Stimulated activated CD8-positive, alpha-beta memory T cell treated with anti-CD3 and anti-CD28 coated beads, Interleukin-2, amount 100 ng/mL, for 1 hour (primary cell): ENCODE measurements at places on chromosomes 2 and 18.

- DNase-seq = no peak
These were observed 164.4 kb downstream of the BABAM2 start for GRCh38 chr2:28054916-28055315.

GRCh38 chr2:154699575-154699930 lies 1.1 kb downstream of the KCNJ3 start:
- DNase-seq = no peak

- DNase-seq = no peak
These were observed 83.3 kb upstream of the SCN1A start for GRCh38 chr2:166211079-166211478.

- DNase-seq = no peak
These were observed 121.1 kb upstream of the ACAA2 start for GRCh38 chr18:49934457-49934856.

DNA sequence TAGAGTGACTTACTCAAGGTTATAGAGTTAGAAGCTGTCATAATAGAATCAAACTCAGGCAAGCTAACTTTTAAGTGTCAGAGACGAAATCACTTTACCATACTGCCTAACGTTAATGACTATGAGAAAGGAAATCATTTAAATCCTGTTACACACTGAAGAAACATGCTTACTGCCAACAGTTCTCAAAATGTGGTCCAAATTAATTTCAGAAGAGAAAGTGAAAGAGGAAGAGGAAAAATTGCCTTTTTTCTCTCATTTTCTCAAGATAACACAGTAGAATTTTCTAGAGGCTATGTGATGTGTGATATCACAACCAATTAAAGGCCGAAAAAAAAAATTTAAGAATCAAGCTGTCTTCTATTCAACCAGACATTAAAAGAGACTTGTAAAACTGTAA lies 1362.7 kb upstream of the CHAC2 start:
- DNase-seq = no peak

- no peak for DNase-seq
These were observed 34.0 kb upstream of the SLC66A3 start for GRCh38 chr2:11121099-11121822.

DNA sequence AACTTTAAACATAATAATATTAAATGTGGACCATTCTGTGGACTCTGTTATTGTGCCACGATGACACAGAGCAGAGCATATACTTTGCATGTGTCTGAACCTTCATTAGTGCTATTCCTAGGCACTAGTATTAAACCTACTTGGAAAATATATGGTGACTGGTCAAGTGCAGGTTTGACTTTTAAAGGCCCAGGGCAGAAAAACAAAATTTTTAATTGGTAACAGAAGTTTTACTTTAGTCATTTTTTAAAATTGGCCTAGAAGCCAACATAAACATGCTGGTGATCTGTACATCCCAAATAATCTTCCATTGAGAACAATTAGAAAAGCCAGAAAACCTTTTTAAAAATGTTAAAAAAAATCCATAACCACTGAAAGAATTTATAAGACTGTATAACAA lies 16.6 kb downstream of the LDAH start:
- no peak for DNase-seq

DNA sequence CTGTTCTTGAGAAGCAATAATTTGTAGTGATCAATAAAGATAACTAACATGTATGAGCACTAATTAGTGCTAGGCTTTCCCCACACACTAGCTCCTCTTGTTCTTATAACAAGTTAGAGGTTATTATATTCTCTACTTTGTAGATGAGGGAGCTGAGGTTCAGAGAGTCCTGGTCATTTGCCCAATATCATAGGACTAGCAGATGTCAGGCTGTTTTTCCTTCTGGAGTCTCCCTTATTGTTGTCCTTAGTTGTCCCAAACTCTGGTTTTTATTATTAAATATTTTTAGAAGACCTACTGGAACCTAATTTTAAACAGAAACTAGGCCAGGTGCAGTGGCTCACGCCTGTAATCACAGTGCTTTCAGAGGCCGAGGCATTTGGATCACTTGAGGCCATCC lies 16.5 kb upstream of the TTC39C start:
- DNase-seq = no peak

DNA sequence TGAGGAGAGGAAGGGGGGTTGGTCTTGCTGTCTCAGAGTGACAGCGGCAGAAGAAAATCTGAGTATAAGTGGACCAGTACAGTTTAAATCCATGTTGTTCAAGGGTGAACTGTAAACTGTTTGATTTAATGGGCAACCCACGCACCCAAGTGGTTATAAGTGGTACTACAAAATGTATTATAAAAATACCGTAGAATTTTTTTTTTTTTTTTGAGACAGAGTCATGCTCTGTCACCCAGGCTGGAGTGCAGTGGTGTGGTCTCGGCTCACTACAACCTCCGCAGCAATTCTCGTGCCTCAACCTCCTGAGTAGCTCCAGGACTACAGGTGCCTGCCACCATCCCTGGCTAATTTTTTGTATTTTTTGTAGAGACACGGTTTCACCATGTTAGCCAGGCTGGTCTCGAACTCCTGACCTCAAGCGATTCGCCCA lies 2.1 kb upstream of the CHCHD5 start:
- DNase-seq = no peak

DNA sequence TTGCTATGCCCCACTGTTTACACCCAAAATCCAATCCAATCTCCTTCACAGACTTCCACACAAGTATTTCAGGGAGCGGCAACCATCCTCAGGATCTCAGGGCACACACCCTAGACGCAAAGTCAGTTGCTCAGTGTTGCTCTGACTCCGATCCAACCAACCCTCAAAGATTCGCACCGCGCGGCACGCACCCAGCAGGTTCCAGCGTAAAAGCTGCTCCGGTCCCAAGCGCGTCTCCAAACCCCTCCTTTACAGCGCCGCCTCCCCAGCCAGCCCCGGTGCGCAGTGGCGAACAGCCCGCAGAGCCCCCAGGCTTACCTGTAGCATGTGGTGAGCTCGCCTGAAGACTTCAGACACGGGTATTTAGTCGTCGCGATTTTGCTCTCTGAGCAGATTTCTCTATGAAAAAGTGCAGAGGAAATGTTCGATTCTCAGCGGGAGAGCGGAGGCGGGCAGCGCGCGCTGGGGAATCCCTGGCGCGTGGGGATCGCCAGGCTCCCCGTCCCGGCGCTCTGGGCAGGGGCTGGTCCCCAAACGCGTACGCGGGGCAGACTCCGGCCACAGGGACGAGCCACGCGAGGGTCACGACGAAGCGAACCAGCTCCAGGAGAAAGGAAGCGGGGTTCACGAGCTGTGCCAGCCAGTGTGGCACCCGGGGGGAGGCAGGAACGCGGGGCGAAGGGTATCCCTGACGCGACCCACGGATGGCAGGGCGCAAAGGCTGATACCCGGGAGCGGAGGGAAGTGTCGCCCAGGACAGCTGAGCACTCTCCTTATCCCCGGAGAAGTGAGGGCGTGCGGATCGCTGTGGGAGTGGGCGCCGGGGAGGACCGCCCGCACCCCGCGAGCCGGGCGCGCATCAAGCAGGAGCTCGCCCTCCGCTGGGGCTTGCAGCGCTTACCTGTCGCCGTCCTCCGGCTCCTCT lies 650 bp downstream of the CCBE1 start:
- no peak for DNase-seq

- DNase-seq = no peak
These were observed 112.1 kb downstream of the NDUFA10 start for GRCh38 chr2:239912938-239913635.

GRCh38 chr2:74821177-74822126 lies 12.5 kb upstream of the HK2 start:
- no peak for DNase-seq

DNA sequence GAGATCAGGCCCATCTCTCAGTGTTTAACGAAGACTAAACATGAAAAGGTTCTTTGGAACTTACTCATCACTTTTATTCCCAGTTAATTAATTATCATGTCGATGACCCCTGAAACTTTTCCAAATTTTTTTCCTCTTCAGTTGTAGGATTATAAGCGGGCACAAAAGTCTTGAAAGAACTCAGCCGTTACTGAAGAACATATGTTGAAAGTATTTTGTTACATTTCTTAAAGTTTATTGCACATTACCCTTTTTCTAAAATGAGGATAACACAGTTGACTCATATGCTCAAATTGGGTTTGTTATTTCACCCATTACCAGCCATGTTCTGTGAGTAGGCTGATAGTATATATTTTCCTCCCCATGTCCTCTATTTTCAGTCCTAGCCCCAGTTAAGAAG lies 75.9 kb upstream of the COL3A1 start:
- DNase-seq = no peak

GRCh38 chr2:85915606-85916303 lies 27.0 kb upstream of the ST3GAL5 start:
- no peak for DNase-seq

DNA sequence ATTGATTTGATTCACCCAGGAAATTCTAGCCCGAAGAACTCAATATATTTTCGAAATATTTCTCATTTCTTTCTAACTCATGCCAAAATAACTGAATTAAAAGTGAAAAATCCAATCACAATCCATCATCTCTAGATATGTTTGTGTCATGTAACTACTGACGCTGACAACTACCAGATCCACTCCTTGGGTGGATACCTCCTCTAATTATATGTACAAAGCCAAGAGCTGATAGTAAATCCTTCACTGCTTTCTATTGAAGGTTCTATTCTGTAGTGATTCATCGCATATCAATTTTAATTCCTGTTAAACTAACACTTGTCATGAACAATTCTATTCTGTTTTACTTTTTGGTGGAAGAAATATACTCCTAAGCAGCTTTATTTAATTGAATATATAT lies 1056.6 kb upstream of the NXPH2 start:
- no peak for DNase-seq

- no peak for DNase-seq
These were observed 243.6 kb downstream of the OSR1 start for GRCh38 chr2:19114754-19115231.

GRCh38 chr2:86037141-86037794 lies 68.4 kb downstream of the POLR1A start:
- no peak for DNase-seq

- no peak for DNase-seq
These were observed 45.3 kb downstream of the CXCR4 start for GRCh38 chr2:136072621-136073020.

GRCh38 chr2:235958931-235959410 lies 209.2 kb downstream of the GBX2 start:
- no peak for DNase-seq

- no peak for DNase-seq
These were observed 2.6 kb downstream of the TET3 start for GRCh38 chr2:73987109-73987947.

DNA sequence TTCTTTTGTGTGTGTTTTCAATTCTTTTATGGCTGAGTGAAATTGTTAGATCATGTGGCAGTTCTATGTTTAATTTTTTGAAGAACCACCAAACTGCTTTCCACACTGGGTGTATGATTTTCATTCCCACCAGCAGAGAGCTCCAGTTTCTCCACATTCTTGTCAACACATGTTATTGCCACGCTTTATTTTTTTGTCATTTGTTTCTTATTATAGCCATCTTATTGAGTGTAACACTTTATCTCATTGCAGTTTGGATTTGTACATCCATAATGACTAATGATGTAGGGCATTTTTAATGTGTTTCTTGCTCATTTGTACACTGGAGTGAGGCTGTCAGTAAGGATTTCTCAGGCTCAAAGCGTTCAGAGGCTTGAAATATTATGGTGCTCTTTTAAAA lies 184.2 kb downstream of the PIEZO2 start:
- DNase-seq = no peak

DNA sequence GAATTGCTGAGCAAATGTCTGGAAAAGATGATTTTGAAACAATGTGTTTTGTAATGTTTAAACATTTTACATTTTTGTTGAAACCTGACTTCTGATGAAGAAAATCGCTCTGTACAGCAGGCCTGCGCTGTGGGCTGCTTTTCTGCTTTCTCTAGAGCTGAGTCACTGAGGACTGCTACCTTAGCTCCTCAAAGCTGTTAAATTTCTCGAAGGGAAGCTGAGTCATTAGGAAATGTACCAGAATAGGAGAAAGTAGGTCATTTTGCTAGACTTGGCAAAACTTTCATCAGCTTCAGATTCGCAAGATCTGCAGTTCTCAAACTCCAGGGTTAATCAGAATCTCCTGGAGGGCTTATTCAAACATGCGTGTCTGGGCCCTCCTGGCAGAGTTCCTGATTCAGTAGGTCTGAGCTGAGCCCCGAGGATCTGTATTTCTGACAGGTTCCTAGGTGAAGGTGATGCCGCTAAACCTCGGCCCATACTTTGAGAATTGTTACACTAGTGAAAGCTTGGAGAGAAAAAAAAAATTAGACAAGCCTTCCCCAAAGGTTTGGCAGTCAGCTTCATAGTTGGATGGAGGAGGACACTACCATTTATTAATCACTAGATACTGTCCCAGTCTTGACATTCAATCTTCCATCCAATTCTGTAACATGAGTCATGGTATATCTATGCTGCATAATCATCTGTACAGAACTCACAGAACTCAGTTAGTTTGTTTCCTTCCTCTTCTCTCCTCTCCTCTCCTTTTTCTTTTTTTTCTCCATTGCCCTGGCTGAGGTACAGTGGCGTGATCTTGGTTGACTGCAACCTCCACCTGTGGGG lies 297.6 kb downstream of the PARD3B start:
- DNase-seq = no peak

GRCh38 chr18:24494586-24494985 lies 34.1 kb downstream of the HRH4 start:
- DNase-seq = no peak

DNA sequence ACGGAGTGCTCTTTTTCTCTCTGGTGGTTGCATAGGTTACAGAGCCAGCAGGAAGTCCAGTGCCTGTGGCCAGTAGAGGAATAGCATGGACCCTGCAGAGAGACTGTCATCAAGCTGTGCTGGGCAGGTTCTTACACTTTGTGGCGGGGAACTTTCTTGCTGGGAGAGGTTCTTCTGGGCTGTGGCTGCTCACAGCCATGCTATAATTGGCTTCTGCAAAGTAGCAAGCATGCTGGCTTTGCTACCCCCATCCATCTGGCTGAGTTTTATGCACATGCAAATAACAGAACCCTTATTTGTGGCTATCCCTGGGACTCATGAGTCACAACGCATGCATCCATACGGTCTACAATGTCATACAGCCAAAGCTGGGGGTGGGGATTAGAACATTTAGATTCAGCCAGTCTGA lies 68.9 kb downstream of the PLCL1 start:
- no peak for DNase-seq

- no peak for DNase-seq
These were observed 100.7 kb upstream of the STK39 start for GRCh38 chr2:168348076-168348475.

DNA sequence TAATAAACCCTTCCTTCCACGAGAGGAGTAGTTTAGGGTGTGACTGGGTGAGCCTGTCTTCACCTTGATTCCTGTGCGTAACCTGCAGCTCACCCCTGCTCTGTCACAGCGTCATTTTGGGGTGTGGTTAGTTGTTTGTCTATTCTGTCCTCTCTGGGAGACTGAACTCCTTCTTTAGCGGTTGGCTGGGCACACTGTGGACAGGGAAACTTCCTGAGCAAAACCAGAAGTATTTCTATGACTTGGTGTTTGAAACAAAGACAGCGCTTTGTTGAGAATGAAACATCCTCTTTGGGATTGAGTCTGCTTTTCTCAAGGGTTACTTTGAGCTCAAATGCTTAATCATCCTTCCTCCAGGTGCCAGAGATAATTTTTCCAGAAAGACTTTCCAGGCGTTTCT lies 270.7 kb downstream of the HRH4 start:
- no peak for DNase-seq
